ENCODE measurements at places on chromosomes 5 and 9.

DNA sequence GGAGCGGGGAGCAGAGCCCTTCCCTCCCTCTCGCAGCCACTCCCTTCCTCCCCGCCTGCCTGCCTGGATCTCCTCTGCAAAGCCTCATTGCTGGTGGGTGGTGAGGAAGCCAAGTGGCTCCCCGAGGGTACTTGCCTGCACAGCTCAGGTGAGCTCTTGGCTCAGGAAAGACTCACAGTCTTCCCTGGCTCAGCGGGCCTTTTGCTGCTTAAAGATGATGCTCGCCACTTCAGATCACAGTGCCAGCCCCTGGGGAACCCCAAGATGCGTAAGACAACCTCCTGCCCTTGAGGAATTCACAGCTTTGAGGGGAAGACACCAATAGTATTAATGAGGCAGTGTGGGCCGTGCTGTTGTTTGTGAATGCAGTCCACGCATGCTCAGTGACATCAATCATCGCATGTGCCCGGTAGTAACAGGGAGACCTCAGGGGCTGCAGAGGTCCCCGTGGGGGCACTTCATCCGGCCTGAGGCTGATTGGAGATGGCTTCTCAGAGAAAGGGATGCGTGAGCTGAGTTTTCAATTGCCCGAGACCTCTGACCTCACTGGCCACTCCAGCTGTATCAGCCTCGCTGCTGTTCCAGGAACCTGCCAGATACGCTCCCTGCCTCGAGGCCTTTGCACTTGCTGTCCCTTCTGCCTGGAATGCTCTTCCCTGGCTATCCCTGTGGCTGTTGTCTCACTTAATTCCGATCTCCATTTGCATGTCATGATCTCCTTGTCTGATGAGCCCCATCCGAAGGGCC, 36.8 kb downstream of the ERGIC1 start:
- DNase-seq: no peak

GRCh38 chr5:132668706-132669454, 4.9 kb upstream of the IL4 start:
- no peak for DNase-seq

DNA sequence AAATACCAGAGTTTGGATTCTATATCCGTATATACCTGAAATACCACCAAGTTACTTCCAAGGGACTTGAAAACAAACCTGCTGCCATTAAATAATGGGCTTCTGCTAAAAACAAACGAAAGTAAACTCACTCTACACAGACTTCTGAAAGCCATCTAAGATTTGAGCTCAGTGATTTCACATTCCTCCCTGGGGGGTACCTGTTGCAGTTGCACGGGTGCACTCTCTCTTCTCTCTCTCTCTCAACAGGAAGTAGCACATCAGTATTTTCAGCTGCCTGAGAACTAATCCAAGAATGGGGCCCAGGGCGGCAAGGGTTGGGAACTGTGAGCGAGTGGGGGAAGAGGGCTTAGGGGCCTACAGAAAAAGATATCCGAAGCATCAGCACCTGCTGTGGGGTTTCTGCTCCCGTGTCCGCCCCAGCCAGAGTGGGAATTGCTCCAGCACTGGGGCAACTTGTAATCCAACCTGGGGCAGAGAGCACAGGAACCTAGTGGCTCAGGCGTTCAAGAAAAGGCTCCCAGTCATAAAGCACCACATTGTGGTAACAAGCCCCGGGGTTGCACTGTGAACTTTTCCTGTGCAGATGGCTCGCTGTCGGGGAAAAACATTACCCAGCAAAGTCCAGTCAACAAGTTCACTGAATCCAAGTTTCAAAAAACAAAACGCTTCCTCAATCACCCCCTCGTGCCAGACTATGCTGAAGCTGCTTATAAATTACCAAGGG, 99.8 kb downstream of the EFNA5 start:
- no peak for DNase-seq

GRCh38 chr9:37583522-37584121, 7.4 kb upstream of the FBXO10 start:
- no peak for DNase-seq

- no peak for DNase-seq
Observed at GRCh38 chr5:50564079-50564478, 102.4 kb upstream of the PARP8 start.

- DNase-seq: no peak
Observed at GRCh38 chr9:38360839-38361472, 31.5 kb upstream of the ALDH1B1 start.

DNA sequence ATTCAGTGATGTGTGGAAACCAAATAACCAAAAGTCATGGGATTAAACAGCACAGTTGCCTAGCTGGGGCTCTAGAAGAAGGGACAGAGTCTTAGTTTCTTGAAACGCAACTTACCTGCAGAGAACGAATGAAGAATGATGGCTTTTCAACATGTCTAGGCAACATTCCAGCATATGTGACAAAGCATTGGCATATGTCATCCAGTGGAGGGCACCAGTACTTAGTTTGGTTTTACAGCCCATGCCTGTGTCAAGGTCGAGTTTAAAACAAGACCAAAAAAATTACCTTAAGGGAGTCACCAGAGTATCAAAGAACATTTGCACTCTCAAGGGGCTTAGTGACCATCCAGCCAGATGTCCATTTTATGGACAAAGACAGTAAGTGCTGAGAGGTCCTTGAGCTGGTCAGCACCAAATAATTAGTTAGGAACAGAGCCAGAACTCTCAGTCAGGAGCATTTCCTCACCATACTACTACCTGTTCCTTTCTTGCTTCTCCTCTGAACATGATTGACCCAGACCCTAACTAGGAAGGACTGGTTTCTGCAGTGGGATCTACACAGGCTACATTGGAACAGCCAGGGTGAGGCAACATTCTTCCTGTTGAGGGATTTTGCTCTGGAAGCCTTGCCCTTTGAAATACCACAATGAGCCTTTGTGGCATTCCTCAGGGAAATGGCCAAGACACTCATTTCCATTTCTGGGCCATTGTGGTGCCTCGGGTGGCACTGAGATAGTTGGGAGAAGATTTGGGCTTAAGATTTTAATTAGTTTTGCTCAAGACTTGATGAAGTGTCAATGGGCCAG, 75.4 kb upstream of the ANKH start:
- peak; percentile 9 for DNase-seq

DNA sequence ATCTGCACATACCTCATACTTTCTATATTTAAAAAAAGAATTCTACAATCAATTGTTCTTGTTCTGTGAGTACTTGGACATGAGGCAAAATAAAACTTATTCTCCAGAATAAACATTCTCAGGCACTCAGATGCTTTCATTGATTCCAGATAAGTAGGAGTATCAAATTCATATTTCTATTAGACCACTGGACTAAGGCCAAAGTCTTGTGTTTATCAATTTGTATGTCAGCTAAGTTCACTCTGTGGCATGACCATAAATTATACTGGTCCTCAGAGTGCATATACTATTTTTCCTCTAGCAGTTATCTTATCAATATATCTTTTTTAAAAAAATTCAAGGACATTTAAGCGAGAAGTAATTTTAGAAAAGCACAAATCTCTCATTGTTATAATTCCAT, 28.2 kb downstream of the CDH10 start:
- DNase-seq: no peak

- DNase-seq: no peak
Observed at GRCh38 chr9:13648068-13648467, 368.6 kb upstream of the MPDZ start.

DNA sequence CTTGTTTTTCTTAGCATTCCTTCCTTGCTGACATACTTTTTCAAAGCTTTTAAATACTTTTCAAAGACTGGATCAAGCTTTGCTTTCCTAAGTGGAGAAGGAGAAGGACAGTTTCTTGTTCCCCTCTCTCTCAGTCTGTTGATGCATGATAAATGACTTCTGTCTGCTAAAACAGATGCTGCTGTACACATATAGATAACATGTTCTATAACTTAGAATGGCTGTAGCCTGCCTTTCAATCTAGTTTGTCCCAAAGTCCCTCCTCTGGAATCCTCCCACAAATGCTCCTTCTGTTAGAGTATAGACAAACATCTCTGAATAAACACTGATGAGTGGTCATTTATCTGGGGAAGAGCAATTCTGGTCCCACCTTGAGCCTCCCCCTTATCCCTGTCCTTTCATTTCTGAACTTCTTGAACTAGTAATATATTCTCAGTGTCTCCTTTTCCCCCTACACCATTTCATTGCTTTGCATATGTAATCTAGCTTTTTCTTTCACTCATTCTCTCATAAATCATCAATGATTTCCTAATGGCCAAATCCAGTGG, 5.4 kb upstream of the HEMGN start:
- no peak for DNase-seq

DNA sequence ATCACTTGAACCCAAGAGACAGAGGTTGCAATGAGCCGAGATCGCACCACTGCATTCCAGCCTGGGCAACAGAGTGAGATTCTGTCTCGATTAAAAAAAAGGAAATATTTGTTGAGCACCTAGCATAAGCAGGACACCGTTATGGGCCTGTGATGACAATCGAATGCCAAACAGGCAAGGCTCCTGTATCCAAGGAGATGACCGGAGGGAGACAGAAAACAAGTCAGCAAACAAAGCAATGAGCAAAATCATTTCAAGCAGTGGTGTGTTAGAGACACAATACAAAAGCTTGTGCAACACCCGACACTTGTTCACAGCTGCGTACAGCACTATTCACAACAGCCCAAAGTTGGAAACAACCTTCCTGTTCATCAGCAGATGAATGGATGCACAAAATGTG, 87.1 kb upstream of the CPEB4 start:
- no peak for DNase-seq

DNA sequence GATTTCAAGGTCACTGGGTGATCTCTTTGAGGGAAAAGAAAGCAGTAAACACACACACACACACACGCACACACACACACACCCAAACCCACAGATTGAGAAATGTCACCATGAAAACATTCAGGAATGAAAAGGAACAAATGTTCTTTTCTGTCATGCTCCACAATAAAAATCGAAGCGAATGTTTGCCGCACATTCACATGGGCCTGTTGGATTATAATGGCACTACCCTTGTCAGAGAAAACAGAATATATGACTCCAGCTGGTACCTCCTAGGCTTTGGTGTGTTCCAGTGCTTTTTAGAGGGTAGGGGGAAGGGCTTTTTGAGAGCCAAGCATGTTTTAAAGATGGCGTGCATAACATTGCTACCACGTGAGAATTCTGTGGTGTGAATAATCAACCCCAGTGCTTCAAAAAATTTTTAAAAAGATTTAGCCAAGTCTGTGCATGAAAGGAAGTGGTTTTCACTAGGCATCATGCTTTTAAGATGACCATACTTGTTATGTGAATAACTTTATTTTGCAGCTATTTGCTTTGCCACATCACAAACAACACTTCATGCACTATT, 120.8 kb upstream of the ZNF608 start:
- no peak for DNase-seq

DNA sequence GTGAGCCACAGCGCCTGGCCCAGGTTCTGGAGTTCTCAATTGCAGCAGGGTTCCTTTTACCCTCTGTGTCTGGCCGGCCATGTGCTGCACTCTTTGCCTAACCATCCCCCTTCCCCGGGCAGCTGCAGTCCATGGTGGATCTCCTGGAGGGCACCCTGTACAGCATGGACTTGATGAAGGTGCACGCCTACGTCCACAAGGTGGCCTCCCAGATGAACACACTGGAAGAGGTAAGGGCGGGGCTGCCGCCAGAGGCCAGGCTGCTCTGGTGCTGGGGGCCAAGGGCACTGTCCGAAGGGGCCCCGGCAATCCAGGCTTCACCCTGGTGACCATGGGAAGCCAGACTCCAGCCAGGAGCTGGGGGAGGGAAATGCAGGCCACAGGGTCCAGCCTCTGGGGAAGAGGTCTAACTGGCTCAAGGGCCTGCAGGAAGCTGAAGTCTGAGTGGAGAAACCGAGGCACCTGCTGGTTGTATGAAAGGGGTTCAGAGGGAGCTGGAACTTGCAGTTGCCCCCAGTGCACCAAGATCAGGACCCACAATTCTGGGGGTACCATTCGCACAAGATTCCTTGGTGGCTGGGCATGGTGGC, 18.1 kb downstream of the OLFML2A start:
- no peak for DNase-seq

DNA sequence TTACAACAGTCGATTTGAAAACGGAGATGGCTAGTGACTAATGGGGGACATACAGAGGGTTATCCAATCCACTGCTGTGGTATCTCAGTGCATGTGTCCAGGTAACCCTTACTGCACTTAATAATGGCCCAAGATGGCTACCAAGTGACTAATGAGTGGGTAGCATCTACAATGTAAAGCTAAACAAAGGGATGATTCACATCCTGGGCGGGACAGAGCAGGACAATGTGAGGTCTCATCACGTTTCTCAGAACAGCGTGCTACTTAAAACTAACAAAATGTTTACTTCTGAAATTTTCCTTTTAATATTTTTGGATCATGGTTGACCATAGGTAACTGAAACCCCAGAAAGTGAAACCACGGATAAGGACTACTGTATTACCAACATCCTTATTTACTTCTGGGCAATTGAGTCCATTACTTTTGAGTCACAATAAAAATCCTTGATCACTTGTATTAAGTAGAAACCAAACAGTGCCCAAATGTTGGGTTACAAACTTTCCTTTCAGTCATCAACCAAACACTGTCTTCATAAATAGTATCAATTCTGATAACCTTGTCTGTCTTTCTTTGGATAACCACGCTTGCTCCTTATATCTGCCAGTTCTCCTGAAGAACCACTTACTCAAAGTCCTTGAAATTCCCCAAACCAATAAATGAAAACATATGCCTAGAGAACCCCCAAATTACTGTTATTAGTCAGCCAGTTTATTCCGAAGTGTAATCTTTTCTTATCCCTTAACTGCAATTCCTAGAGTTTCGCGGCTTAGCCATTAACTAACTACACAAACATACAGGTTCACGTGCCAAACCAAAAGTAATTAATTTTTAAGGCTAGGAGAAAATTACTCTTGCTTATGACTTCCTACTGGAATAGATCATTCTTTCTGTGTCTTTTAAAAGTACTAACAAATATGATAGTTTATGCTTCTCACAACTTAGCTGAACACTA, 59.7 kb downstream of the ELL2 start:
- DNase-seq: no peak

DNA sequence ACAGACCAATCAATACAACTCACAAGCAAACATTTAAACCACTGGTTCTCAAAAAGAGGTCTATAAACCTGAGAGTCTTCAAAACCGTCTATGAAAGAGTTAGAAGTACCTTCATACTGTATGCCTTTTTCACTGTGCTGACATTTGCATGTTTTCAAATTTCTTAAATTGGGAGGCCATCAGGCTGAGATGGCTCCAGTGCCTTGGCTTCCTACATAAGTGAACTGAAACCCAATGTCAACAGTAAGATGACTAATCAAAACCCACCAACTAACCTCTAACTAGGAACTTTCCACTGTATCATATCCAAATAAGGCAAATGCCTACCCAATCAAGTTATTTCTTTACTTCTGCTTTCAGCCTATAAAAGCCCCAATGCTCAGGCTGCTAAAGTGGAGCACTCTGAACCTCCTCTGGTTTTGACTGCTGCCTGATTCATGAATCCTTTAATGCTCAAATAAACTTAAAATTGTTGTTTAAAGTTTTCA, 35.1 kb downstream of the FAM13B start:
- DNase-seq: no peak

GRCh38 chr5:64958757-64959391, 190.1 kb downstream of the CWC27 start:
- no peak for DNase-seq
